Naive thymus-derived CD4-positive, alpha-beta T cell (primary cell): ENCODE measurements at places on chromosomes 16 and 17.

DNA sequence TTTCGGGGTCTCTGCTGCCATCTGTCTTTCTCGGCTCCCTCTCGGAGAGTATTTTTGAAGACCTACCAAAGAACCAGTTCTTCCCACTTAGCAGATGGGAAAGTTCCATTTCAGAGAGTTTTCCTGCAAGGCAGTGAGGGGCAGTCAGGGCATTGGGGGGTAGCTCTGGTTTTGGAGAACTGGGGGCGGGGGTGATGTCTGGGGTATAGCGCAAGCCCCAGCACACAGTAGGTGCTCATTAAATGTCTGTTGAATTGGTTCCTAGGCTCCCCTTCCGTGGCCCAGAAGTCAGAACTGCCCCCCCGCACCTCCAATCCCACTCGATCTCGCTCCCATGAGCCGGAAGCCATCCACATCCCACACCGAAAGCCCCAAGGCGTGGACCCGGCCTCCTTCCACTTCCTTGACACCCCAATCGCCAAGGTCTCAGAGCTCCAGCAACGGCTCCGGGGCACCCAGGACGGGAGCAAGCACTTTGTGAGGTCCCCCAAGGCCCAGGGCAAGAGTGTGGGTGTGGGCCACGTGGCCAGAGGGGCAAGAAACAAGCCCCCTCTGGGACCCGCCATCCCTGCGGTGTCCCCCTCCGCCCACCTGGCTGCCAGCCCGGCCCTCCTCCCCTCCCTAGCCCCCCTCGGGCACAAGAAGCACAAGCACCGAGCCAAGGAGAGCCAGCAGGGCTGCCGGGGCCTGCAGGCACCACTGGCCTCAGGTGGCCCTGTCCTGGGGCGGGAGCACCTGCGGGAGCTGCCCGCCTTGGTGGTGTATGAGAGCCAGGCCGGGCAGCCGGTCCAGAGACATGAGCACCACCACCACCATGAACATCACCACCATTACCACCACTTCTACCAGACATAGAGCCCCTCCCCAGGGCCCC, 47.9 kb downstream of the SNX20 start:
- DNase-seq, result no peak

- no peak for DNase-seq
Observed at GRCh38 chr17:48579760-48580554, 1.8 kb upstream of the HOXB4 start.

- peak; percentile 76 for DNase-seq
Observed at GRCh38 chr17:17839791-17840707, 3.3 kb upstream of the SREBF1 start.

DNA sequence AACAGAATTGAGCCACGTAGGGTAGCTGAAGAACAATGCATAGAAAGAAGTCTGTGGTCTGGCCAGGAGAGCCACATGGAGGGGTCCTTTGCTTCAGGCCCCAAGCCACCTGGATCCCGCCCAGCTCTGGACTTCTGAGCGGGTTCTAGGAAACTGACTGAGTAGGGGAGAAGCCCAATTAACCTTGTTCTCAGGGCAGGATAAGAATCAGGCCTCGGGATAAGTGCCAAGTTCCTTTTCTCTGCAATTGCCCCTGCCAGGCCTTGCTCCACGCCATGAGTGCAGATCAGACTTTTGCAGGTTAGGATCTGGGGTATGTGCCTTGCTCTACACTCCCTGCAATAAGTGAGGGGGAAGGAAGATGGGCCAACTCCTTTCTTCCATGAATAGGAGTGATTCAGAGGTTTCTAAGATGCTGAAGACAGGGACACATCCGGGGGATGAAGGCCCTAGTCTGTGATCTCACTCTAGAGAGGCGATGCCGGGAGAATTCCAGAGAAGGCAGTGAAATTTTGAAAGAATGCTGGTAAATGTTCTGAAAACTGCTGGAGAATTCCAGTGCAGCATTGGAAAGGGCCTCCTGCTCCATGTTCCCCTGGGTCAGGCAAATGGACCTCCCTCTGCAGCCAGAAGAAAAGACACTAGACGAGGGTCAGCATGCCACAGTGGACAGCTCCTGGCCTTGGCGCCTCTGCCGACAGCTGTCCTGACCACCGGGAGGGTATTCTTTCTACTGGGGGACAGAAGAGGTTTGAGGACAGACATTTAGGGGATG, 5.8 kb downstream of the NEUROD2 start:
- DNase-seq, result no peak

- no peak for DNase-seq
Observed at GRCh38 chr17:40539711-40540411, 25.4 kb downstream of the CCR7 start.

DNA sequence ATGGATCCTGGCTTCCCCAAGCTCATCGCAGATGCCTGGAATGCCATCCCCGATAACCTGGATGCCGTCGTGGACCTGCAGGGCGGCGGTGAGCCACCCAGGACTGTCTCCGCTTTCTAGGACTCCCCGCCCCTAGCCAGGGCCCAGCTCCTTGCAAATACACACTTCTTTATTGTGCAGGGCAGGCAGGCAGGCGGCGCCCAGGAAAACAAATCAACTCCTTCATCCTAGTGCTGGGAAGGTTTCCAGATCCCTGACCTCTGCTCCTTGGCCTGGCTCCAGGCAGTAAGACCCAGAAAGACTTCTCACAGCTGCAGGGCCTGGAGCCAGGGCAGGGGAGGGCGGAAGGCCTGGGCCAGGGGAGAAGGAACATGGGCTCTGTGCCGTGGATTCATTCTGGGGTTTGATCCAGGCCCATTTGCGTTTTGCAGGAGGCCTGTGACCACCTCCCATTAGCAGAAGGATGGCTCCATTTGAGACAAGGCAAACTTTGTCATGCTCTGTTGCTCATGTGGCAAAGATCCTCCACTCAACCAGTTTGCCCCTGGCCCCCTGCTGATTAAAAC, 6.0 kb upstream of the LPCAT2 start:
- no peak for DNase-seq

- no peak for DNase-seq
Observed at GRCh38 chr17:66812571-66812970, 22.3 kb upstream of the CACNG5 start.

DNA sequence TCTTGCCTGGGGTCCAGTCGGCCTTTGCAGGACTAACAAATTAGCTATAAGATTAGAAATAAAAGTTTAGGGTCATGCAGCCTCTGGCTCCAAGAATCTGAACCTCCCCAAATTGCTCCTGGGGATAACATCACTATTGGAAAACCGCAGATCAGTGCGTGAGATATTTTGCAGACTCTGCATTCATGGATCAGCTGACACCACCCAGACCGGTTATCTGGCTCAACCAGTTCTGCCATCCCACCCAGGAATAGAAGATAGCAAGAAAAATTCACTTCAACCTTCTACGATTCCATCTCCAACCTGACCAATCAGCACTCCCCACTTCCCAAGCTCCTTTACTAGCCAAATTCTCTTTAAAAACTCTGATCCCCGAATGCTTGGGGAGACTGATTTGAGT, 4.3 kb upstream of the PGS1 start:
- no peak for DNase-seq

DNA sequence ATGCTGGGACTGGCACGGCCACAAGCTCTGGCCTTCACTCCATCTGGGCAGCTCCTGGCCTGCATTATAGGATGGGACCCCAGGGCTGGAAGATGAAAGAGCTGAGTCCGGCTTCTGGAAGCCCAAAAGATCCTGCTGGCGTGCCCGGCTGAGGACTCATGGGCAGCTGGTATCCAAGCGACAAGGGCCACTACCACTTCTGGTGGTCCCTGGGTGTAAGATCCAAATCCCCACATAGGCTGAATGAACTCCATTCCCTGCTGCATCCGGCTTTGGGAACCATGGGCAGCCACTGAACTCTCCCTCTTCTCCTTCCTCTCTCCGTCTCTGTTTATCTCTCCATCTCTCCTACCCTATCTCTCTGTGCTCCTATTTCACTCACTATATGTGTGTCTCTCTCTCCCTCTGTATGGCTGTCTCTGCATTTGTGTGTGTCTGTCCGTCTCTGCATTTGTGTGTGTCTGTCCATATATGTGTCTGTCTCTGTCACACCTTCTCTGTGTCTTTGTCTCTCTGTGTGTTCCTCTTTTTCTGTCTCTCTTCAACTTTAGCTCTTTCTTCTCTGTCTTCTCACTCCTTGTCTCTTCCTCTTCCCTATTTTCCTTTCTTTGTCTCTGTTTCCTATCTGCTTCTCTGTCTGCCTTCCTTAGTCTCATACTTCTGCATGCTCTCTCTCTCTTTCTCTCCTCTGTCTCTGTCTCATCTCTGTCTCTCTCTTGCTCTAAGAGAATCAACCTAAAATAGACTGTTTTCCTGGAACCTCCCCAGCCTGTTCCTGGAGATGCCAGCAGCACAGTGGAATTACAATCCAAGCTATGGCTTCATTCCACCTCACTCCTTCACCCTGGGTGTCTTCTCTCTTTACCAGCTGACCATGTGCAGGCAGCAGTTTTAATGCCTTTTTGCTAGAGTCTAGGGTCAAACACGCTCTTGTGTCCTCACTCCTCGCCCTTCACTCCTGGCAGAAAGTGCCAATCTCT, 60.4 kb upstream of the IRX6 start:
- no peak for DNase-seq

GRCh38 chr17:65918916-65919315, 273.0 kb downstream of the CEP112 start:
- no peak for DNase-seq
